ENCODE measurements at places on chromosomes 6 and 20.

- no peak for DNase-seq
These were observed 70.5 kb upstream of the FKBP1C start for GRCh38 chr6:63140692-63141318.

DNA sequence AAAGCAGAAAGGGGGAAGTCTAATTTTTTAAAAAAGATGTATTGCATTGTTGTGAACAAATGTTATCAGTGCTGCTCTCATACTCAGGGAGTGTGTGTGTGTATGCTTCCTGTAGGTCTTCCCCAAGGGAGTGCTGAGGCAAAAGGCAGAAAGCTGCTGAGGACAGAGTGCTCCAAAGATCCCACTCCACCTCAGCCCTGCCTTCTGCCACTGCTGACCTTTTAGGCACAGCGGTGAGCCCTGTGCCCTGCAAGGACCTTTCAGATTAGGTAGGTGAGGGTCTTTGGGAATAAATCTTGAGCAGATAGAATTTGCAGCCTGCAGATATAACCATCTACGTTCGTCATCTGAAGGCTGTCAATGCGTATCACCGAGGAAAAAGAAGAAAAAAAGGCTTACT, 756.4 kb upstream of the MMS22L start:
- DNase-seq = no peak

GRCh38 chr20:39123185-39123557, 161.0 kb downstream of the DHX35 start:
- no peak for DNase-seq

DNA sequence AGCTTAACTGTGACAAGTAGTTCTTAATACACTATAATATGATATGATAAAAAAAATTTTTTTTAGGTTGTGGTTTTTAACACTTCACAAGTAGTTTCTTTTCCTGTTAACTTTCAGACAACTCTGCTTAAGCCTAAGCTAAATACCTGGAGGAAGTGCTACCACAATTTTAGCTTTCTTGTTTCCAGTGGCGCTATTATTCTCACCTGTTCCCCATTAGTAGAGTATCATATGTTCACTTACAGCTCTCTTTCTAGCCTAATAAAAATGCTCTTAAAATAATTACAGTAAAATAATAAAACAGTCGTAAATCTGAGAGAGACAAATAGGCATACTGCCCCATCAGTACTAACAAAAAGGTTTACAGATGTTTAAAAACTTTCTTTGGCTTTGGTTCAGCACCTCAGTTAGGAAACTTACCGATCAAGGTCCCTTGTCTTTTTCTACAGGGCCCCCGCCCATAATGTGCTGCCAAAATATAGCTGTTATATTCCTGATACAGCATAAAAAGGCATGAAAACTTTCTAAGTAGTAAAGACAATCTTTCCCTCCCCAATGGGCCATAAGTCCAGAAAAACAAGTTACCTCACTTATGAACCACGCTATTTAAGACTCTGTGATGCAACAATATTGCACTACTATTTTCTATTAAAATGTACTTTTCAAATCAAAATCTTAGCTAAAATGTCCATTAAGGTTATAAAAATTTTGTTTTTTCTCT, 57.9 kb downstream of the SESN1 start:
- DNase-seq = no peak

- no peak for DNase-seq
These were observed 7.8 kb downstream of the ADTRP start for GRCh38 chr6:11770546-11771466.

- no peak for DNase-seq
These were observed 12.3 kb downstream of the PKIB start for GRCh38 chr6:122622479-122622878.

GRCh38 chr6:53056273-53056672, 8.9 kb upstream of the FBXO9 start:
- no peak for DNase-seq

- DNase-seq = no peak
These were observed 25.9 kb downstream of the C6orf62 start for GRCh38 chr6:24692848-24693592.
